NB4 (cell line): ENCODE measurements at places on chromosomes 4 and X.
A peak's percentile ranks its signal among the peaks of the same experiment; 100 is the strongest.

- peak; percentile 10 for DNase-seq
Measured at GRCh38 chr4:73904491-73904890, 35.3 kb downstream of the CXCL1 start.

DNA sequence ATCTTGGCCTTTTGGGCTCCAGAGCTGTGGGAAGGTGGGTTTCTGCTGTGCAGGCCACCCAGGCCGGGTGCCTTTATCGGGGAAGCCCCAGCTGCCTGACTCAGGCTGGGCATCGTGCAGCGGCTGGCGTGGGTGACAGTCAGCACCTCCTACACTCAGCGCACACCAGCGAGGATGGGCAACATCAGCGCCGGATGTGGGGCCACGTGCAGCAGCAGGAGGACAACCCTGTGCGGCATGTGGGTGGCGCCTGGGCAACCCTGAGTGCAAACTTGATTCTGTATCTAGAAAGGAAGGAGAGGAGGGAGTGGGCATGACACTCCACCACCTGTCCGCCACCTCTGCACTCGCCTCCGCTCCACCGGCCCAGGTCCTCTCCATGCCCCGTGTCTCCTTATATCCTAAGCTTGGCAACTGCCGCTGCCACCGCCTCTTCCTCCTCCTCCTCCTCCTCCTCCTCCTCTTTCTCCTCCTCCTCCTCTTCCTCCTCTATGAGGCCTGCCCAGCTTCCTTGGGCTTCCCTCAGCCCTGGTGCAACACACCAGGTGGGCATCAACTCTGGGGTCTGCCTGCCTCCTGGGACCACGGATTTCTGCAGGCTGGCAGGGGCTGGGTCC, 107.4 kb upstream of the AFAP1 start:
- DNase-seq = peak; percentile 63

DNA sequence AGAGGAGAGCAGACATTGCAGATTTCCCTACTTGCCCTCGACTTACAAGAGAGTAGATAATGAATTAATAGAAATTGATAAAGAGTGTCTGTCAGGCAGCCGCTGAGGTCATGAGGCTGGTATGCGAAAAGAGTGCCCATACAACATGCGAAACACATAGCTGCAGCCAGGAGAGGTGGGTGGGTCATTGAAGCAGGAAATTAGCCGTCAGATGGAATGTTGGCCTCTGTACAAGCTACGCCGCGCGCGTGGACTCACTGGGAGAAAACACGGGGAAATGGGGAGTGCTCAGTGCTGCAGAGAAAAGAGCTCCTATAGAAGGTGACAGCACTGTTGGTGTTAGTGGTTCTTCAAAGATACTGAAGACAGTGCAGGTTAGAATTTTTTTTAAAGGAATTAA, 125.1 kb downstream of the RAPGEF2 start:
- DNase-seq = no peak

GRCh38 chrX:37846934-37847732, at the start of gene DYNLT3:
DYNLT3 (minus strand) TSS chrX:37847571; CDS start chrX:37847510, 61 bp downstream.
- DNase-seq = peak; percentile 84

DNA sequence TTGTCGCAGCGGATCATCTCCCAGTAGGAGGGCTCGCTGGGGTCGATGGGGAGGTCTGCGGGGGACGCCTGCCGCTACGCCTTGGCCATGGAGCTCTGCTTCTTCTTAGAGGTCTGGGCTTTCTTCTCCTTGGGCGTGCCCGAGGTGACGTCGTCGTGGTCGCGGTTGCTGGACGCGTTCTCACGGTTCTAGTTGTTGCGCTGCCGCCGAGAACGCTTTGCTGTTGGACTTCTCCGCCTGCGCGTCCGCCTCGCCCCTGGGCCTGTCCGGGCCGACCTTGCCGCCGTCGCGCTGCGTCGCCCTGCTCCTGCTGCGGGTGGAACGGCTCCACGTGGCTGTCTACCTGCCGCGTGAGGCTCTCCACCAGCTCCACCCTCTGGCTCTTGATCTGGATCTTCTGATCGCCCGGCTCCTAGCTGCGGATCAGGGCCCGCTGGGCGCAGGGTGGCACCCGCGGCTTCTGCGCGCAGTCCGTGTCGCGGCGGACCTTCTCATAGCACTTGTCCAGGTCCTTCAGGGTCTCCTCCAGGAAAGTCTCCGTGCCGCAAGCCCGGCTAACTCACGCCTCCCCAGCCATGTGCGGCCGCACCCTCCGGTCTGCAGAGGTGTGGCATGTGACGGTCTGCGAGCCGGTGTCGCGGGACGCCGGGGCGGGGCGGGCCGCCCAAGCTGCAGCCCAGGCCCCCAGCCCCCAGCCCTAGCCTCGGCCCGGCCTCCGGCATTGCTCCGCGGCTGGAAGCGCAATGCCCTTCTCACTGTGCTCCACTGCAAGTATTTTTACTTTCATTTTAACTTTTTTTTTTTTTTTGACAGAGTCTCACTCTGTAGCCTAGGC, 40.5 kb upstream of the OGT start:
- DNase-seq = peak; percentile 46

- DNase-seq = peak; percentile 33
Measured at GRCh38 chrX:134460862-134461220, 876 bp downstream of the HPRT1 start.

GRCh38 chrX:23598575-23598974, 68.7 kb upstream of the PRDX4 start:
- DNase-seq = no peak

GRCh38 chrX:71168134-71168533, 23.5 kb downstream of the NLGN3 start:
- no peak for DNase-seq

- DNase-seq = no peak
Measured at GRCh38 chr4:123380728-123381716, 15.6 kb upstream of the SPRY1 start.

GRCh38 chrX:153573984-153574383, 25.0 kb downstream of the CCNQ start:
- peak; percentile 50 for DNase-seq

GRCh38 chr4:183505611-183506388, 942 bp downstream of the ING2 start:
- peak; percentile 90 for DNase-seq
